ENCODE measurements at places on chromosomes 2 and 18.

GRCh38 chr2:95551055-95551568 is 40.7 kb upstream of the TRIM43 start:
- no peak for DNase-seq

GRCh38 chr18:75010278-75010677 is 198.7 kb downstream of the PTGR3 start:
- DNase-seq, result no peak

DNA sequence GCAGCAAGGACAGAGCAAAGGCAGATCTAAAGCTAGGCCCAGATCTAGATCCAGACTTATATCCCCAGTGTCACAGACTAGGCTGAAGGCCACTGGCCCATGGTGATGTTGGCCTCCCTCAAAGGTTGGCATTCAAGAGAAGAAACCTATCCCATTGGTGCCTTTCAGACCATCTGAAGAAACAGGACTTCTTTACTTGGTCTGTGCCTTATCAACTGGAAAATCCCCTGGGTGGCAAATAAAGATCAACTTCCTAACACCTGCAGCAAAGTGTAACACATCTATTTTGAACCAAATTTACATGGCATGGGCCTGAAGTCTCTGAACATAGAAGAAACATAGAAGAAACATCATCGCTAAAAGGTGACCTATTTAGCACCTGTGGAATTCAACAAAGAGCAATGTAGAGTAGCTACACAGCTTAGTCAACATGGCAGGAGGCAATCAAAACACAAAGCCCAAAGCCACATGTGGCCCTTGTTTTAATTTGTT is 35.8 kb downstream of the METTL4 start:
- no peak for DNase-seq

DNA sequence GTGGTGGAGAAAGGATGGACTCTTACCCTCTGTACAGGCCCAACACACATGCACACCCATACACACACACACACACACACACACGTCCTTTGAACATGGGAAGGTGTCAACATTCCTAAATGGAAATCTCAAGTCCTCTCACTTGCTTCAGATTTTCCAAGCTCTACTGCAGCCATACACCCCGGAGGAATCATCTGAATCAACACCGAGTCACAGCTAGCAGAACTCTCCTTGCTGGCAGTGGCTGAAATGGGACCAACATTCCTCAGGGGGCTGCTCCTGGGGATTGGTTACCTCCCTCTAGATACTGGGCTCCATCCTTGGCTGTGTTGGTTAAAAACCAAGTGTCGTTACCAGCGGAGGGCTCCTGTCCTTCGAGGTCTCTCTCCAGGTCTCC is 112.7 kb downstream of the BCL11A start:
- no peak for DNase-seq

DNA sequence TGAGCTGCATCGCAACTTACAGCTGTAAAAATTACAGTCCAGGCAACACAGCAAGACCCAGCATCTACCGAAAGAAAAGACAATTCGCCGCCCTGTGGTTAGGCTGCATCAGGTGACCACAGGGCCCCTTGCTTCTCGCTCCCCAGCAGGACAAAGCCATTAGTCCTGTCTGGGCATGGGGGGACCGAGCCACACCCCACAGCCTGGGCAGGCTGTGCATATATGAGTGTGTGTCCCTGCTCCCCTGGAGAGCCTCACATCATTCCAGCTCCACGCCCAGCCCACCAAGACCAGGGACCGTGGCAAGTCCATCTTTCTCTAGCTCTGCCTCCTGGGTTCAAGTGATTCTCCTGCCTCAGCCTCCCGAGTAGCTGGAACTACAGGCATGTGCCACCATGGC is 33.9 kb downstream of the SNORC start:
- no peak for DNase-seq

DNA sequence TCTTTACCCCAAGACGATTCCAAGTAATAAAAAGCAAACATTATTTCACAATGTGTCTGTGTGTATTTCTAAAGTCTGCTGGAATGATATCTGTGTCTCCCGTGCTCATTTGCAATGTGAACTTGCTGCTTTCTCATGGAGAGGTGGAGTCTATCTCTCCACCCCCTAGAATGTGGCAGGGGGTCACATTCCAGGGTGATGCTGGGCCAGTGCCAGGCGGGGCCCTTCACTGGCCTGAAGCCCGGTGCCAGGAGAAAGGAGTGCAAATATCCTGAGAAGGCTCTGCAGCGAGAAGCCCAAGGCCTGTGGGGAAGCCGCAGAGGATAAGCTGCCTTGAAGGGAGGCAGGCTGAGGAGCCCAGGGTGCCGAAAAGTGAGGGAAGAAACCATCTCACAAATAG is 26.8 kb upstream of the LDLRAD4 start:
- no peak for DNase-seq

DNA sequence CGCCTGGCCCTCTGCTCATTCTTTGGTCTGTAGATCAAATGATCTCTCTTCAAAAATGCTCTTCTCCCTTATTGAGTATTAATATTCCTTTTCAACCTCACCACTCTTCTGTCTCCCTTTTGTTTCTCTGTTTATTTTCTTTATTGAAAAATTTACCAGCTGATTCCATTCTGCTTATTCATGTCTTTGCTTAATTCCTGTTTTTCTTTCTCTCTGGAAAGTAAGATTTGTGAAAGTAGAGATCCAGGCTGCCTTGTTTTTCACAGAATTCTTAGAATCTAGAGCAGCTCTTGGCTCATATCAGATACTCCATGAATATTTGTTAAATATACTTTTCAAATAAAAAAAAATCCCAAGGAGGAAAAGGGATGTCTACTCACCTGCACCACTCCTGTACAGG is 157.0 kb downstream of the DOCK10 start:
- no peak for DNase-seq

GRCh38 chr2:123448801-123449200 is 576.3 kb upstream of the CNTNAP5 start:
- DNase-seq, result no peak

GRCh38 chr2:108905906-108906305 is 83.1 kb downstream of the EDAR start:
- DNase-seq, result no peak
